COLO829 (cell line): ENCODE measurements at places on chromosomes 1 and 21.

DNA sequence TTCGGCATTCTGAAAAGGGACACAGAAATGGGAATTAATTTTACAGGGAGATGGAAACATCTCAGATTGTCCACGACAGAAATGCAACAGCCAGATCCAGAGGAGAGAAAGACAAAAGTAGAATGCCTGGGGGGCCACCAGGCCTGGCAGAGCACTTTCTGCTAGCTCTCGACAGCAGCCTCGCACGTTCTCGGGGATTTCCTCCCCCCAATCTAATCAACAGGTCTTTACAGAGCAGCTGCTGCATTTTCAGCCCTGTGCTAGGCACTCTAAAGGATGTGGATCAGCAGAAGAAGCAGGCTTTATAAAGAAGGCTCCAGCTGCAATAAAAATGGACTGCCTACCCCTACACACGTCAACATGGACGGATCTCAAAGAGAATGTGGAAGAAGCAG is 10.6 kb downstream of the CSRP1 start:
- DNase-seq = no peak

- DNase-seq = no peak
Measured at GRCh38 chr1:93666613-93667384, 14.8 kb downstream of the BCAR3 start.

DNA sequence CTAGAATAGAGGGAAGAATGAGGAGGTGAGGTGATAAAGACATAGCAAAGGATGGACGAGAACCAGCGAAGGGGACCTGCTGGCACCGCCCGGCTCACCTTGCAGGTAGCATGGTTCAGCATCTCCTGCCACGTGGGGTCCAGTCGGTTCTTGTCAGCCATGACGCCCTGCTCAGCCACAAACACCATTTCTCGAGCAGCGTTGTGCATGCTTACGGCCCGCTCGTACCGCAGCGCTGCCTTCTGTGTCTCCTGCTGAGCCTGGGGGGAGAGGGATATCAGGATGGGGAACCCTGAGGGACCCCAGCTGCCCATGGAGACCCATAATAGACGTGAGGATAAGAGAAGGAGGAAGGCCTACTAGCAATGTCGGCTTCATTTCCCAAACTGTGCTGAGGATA is 11.4 kb downstream of the SH3BP5L start:
- DNase-seq = no peak

GRCh38 chr1:205444931-205445645 is 10.8 kb downstream of the BLACAT1 start:
- no peak for DNase-seq

DNA sequence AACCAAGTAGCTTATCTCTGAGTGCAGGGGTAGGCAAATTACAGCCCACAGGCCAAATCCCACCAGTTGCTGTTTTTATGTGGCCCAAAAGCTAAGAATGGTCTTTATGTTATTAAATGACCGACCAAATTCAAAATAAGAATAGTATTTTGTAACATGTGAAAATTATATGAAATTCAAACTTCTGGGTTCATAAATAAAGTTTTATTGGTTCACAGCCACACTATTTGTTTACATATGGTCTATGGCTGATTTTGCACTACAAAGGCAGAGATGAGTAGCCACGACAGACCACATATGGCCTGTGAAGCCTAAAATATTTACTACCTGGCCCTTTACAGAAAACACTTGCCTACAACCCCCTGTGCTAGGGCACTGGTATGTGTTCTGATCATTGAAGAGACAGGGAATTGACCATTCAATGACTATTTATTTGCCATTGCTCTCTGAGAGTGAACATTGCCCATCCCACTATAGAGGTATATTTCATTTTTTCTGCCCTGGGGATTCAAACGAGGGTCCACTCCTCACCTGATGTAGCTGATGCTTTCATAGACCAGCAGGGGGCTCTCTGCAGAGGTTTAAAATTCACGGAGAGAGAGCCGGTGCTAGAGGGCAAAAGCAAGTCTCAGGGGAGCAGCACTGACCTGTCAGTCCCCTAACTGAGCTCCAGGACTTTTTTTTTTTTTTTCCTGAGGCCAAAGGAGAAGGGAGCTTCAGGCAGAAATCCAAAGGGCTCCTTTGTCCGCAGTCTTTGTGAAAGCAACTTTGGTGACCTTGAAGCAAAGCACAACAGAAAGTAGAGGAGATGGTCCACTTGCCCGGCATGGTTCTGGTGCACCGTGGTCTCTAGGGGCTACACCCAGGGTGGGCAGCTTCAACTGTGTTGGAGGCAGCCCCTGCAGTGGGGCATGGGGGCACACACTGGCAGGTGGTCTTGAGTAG is 7.3 kb upstream of the GNL2 start:
- peak; percentile 55 for DNase-seq

GRCh38 chr21:44431300-44431699 is 24.0 kb upstream of the LRRC3 start:
- no peak for DNase-seq

GRCh38 chr1:155934936-155935590 is 850 bp upstream of the KHDC4 start:
- no peak for DNase-seq

- no peak for DNase-seq
Measured at GRCh38 chr21:32965129-32965680, 60.5 kb upstream of the OLIG2 start.

GRCh38 chr1:109929588-109930251 is 19.1 kb downstream of the CSF1 start:
- no peak for DNase-seq

DNA sequence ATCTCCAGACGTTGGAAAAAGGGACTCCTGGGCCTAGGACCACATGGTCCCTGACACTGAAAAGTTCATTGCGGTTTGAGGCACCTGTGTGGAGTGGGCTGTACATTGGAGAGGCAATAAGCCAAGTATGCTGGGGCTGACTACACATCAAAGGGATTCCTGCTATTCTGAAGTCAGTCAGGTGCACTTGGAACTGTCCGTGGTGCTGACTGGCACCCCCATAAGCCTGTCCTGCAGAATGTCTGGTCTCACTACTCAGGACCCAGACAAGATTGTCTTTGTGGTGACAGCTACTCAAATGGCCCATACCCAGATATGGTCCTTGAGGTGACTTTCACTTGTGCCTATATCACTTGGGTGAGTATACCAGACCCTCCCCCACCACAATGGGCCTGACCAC is 150.6 kb downstream of the RWDD3 start:
- DNase-seq = peak; percentile 9

DNA sequence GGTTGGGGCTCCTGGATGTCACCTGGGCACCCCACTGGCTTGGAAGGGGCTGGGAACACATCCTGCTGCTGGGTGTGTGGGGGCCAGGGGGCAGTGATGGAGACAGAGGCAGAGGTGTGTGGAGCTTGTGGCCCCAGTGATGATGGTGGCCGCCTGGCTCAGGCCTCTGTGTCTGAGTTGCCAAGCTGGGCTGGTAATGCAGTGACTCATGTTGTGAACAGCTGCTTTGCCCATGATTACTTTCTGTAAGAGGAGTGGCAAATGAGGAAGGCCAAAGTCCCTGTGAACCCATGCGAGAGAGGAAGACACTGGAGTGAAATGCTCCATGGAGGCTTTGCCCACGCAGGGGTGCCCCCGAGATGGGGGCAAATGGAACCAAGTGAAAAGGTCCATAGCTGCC is 86.8 kb downstream of the KCNJ6 start:
- DNase-seq = no peak

GRCh38 chr1:111204983-111205713 is 4.7 kb upstream of the DENND2D start:
- no peak for DNase-seq

DNA sequence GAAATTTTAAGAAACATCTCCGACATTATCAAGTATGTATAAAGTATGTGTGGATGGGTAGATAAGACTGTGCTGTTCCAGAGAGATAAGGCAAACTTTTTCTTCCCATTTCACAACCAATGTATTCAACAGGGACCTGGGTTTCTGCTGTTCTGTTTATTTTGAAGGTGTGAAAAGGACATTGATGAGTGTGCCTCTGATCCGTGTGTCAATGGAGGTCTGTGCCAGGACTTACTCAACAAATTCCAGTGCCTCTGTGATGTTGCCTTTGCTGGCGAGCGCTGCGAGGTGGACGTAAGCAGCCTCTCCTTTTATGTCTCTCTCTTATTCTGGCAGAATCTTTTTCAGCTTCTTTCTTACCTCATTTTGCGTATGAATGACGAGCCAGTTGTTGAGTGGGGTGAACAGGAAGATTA is 174.0 kb downstream of the CRB1 start:
- DNase-seq = no peak

DNA sequence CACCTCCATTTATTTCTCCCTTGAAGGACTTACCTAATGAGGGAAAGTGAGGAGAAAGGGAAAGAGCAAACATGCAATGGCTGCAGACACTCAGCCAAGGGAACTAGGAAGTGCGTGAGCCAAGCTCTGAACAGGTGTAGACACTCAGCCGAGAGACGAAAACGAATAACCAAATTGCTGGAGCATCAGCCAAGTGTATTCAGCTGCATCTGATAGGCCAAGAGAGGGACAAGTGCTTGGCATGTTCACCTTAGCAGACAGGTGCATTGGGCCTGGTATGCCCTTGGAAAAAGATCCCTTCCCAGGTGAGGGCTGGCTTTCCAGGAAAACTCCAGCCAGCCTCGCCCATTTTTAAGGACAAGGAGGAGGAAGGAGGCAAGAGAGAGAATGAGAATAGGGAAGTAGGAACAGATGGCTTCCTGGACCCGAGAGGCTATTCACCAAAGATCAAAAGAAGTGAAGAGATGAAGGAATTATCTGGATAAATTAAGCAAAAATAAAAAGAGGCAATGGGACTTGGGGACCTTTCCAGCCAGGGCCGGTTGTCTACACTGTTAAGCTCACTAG is 184.7 kb downstream of the TOMM20 start:
- no peak for DNase-seq

DNA sequence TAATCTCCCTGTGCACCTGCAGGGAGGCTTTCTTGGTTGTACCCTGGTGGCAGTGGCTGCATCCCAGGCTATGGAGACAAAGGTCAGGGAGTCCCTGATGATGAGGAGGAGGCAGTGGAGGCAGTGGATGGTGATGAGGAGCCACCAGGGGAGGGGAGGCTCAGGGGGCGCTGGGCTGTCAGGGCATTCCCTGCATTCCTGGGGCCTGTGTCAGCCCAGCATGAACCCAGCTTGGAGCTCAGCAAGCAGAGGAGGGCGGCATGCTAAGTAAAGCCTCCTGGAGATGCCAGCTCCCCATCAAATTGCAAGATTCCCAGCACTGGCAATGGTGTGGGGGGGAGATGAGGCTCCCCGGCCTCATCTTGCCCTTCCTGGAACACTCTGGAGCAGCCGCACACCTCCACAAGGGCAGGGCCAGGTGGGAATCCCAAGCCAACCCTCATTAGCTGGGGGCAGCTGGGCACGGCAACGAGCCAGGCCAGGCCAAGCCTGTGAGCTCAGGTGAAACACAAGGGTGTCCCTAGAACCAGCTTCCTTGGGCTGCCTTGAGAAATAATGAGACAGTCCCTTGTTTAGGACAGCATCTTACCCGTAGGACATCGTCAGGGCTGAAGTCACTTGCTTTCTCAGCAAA is 469.5 kb downstream of the MATN1 start:
- no peak for DNase-seq

DNA sequence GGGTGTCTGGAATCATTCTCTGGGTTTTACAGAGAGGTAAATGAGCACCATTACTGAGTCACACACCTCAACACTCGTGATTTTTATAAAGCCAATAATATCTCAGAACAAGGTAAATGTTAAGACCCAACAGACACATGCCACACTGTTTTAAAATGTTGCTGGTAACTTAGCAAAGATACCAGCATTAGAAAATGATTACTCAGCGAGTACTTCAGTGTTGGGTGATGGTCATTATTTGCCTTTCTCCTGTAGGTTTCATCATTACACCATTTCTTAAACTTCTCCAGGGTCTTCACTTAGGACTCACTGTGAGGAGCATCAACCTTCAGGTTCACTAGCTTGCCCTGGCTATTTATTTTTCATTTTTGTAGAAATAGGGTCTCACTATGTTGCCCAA is 6.9 kb upstream of the C4BPB start:
- no peak for DNase-seq

- DNase-seq = no peak
Measured at GRCh38 chr1:38053416-38054091, 7.0 kb upstream of the POU3F1 start.

DNA sequence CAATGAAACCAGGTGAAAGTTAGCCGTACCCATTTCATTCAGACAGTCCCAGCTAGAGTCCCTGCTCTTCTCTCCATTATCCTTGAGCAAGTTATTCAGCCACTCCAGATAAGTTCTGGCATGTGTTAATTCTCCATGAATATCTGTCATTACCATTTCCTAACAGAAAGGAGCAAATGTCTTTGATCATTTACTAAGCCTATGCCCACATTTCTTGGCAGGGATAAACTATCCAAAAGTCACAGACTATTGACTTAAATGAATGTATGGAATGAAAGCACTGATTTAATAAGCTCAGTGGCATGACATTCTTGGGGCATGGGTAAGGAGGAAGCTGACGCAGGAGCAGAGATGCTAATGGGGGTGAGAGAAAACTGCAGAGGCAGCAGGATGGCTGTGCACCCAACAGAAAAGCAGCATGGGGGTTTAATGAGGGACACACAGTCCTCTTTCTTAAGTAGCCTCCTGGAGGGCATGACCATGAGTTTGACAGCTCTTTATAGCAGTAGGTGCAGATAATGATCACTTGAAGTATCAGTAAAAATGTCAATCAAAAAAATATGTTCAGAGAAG is 17.6 kb upstream of the DHCR24 start:
- no peak for DNase-seq

GRCh38 chr21:25589887-25590286 is 17.4 kb downstream of the MRPL39 start:
- DNase-seq = no peak

DNA sequence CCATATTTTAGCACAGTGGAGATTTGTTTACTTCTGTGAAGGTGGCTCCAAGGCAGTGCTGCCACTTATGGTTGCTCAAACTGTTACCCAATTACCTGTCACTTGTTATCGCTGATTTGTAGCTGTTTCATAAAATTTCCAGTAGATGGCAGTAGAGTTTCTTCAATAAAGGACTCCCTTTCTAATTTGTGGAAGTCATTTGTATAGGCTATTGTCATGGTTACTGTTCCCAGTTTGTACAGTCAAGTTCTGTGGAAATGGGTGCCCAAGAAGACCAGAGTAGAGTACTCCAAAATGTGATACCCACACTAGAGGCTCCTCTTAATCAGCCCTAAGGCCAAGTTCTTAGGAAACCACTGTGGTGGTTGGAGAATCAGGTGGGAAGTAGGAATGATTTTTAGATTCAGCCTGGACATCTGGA is 186.1 kb downstream of the CLEC20A start:
- DNase-seq = peak; percentile 83

- DNase-seq = no peak
Measured at GRCh38 chr1:9183898-9184297, 50.7 kb upstream of the H6PD start.

- no peak for DNase-seq
Measured at GRCh38 chr1:60978421-60979357, 103.7 kb upstream of the NFIA start.

- DNase-seq = no peak
Measured at GRCh38 chr1:82836973-82837680, 1036.4 kb downstream of the ADGRL2 start.

GRCh38 chr21:26194326-26194725 is 23.8 kb upstream of the APP start:
- DNase-seq = no peak
